Hepatocyte (in vitro differentiated cells): ENCODE measurements at places on chromosomes 7 and 10.
A peak's percentile ranks its signal among the peaks of the same experiment; 100 is the strongest.

DNA sequence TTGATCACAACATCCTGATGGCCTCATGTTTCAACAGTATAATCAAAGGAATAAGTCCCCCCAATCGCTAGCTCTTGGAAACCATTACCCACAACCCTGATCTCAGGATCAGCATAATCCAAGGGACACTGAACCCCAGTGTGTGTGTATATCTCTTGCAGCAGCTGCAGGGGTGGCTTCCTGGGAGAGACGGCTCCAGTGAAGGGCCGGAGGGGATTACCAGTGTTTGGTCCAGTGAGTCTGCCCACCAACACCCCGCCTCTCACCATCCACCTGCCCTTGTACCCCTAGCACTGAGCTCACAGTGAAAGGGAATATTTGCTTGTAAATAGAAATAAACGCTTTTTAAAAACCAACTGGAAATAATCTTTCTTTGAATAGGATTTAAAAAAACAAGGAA, 63.1 kb downstream of the FAM53B start:
- no peak for DNase-seq

DNA sequence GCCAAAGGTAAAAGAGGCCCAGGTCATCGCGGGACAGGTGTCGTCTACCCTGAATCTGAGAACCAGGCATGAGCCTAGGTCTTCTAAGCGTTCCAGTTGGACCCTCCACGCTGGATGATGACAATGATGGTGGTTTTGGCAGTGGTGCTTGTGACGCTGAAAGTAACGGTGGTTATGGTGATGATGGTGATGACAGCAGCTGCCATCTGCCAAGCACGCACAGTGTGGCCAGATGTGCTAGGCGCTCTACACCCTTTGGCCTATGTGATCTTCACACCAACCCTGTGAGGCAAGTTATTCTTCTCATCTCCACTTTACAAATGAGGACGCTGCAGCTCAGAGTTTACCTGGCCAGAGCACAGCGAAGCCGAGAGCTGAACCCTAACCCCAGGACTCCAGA, 93.9 kb downstream of the FAM53B start:
- no peak for DNase-seq

GRCh38 chr7:6252341-6252746, 20.1 kb downstream of the CYTH3 start:
- DNase-seq, result no peak

GRCh38 chr7:18013936-18014335, 13.7 kb downstream of the PRPS1L1 start:
- no peak for DNase-seq

DNA sequence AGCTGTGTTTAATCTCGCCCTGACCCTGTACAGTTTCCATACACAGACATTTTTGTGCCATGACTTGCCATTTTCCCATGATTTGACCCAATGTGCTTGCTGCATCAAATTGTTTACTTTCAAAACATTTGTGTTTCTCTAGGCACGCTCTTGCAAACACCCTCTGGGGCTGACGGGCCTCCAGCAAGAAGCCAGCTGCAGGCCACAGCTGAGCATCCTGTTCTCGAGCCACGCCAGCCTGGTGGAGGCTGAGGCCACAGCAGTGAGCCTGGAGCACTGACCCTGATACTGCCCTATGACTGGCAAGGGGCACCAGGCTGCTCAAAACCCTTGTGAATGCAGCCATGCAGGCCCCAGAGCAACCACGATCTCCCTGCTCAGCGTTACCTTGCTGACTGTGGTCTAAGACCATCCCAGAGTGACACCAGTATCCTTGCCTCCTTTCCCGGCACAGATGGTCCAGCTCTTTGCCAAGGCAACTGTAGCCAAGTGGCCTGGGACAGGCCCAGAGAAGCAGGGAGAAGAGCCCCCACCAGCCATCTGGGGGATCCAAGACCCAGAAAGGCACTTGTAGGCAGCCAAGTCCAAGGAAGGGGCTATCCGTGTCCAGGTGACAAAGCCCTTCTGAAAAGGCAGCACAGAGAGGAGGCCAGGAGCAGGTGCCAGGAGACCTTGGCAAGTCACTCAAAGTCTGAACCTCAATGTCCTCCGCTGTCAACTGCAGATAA, 78.5 kb downstream of the OAT start:
- DNase-seq, result peak; percentile 31

DNA sequence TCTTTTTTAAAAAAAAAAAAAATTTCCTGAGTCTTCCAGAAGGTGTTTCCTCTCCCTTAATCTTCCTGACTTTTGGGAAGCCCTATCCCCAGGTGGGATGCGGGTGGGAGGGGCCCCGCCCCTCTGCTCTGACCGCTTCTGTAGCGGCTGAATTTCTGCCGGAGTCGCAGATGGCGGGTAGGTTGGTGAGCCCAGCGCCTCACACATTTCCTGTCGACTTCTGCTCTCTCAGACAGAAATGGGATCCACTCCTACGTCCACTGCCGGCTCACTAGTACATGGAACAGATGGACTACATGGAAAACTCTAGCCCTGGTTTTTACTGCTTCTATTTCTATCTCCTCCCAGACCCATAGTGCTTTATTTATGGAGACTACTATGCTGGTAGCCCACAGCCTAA, 90.9 kb downstream of the NEUROD6 start:
- DNase-seq, result no peak

GRCh38 chr7:18419456-18419855, 76.1 kb upstream of the HDAC9 start:
- DNase-seq, result no peak

DNA sequence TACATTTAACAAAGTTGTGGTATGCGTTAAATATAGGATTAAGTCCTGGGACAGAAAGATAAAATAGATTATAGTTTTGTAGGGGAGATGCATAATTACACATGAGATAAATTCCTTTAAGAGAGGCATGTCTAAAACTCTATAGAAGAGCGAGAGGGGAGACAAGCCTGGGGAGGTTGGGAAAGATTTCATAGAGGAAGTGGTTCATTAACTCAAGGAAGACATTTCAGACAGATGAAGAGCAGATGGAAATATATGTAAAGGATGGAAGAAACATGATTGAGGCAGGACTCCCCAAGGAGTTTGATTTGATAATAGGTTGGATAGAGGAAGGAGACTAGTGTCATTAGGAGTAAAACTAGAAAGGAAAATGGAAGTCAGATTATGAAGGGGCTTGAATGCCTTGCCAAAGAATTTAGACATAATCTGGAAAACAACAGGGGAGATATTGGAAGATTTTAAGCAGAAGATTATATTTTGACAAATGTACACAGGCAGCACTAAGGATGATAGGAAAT, 96.1 kb downstream of the PHTF2 start:
- DNase-seq, result no peak

- no peak for DNase-seq
These were observed 95.3 kb upstream of the HDAC9 start for GRCh38 chr7:18400275-18400674.

DNA sequence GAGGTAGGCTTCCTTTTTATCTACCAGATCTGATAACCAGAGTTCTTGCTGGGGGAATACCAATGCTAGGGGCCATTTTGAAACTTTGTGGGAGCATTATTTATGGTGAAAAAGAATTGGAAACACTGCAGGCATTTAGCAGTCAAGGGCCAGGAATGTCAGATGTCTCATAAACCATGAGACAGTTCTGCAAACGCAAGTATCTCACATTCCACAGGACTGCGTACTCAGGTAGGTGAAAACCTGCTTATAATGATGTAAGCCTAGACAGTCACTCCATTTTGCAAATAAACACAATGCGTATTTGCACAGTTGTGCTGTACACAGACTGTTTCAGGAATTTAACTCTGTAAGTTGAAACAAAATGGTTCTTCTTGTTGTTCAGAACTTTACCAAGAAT, 33.9 kb downstream of the ECHDC3 start:
- DNase-seq, result peak; percentile 39

DNA sequence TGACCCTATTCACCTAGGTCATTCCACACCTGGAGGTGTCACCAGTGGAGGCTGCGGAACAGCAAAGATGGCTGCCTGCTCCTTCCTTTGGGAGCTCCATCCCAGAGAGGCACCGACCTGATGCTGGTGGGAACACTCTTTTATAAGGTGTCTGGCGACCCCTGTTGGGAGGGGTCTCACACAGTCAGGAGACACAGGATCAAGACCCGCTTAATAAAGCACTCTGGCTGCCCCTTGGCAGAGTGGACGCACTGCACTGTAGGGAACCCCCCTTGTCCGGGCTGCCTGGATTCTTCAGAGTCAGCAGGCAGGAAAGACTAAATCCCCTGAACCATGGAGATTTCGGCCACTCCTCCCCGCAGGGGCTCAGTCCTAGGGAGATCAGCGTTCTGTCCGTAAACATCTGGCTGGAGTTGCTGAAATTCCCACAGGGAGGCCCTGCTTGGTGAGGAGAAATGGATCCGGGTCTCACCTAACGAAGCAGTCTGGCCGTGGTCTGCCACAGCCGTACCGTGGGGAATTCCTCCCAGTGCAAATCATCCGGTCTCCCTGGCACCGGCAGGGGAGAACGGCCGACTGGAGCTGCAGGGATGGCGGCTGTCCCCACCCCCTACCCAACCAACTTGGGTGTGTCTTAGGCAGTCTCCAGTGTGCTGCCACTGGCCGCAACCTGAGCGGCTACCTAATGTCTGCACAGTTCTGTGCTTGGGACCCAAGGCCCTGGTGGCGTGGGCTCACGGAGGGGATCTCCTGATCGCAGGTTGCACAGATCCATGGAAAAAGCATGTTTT, 66.1 kb downstream of the LSMEM1 start:
- no peak for DNase-seq

GRCh38 chr7:73565675-73566340, 8.3 kb upstream of the BCL7B start:
- no peak for DNase-seq

- no peak for DNase-seq
These were observed 162.0 kb upstream of the PLXNA4 start for GRCh38 chr7:132738254-132738653.

- DNase-seq, result peak; percentile 48
These were observed 687.5 kb downstream of the SORCS3 start for GRCh38 chr10:105328503-105329133.

- DNase-seq, result no peak
These were observed 8.6 kb upstream of the RFC2 start for GRCh38 chr7:74262639-74263398.

DNA sequence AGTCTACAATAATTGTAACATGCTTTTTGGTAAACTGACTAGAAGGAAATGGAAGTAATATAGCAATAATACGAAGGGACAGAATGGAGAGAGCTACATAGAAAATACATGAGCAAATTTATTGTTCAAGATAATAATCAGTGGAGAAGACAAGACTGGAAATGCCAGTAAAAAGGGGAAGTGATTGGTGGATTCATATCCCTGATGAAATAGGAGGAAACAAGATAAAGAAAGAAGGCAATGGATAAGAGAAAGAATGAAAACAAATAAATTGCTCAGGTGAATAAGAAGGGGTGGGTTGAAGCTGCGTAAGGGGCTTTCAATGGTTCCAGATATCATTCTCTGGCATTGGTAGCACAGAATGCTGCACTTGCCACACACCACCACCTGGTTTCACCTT, 135.9 kb downstream of the LRRN3 start:
- no peak for DNase-seq

GRCh38 chr7:153641199-153641598, 411.0 kb upstream of the DPP6 start:
- no peak for DNase-seq

DNA sequence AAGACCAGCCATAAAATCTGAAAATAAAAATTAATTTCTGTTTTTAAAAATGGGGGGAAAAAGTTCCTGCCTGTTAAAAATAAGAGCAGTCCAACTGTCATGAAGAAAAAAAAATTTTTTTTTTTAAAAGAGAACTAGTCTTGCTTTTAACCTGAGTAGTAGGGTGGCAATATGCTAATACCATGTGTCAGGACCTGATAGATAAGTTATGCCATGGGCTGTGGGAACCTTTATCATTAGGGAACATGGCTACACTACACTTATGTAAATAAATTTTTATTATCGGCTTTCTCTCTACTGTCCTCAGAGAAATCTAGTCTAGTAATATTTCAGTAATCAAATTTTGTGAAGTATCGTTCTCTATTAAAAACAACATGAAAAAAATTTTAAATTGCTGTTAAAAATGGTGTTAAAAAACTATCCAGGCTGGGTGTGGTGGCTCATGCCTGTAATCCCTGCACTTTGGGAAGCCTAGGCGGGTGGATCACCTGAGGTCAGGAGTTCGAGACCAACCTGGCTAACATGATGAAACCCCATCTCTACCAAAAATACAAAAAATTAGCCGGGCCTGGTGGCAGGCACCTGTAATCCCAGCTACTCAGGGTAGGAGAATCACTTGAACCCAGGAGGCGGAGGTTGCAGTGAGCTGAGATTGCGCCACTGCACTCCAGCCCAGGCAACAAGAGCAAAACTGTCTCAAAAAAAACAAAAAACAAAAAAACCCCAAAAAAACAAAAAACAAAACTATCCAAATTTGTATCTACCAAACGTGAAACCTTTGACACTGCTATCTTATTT, 20.7 kb downstream of the NT5C3A start:
- DNase-seq, result no peak

GRCh38 chr7:118713039-118713438, 488.5 kb downstream of the ANKRD7 start:
- DNase-seq, result no peak

- DNase-seq, result peak; percentile 83
These were observed 1.6 kb downstream of the NCOA4 start for GRCh38 chr10:46028584-46029460.

DNA sequence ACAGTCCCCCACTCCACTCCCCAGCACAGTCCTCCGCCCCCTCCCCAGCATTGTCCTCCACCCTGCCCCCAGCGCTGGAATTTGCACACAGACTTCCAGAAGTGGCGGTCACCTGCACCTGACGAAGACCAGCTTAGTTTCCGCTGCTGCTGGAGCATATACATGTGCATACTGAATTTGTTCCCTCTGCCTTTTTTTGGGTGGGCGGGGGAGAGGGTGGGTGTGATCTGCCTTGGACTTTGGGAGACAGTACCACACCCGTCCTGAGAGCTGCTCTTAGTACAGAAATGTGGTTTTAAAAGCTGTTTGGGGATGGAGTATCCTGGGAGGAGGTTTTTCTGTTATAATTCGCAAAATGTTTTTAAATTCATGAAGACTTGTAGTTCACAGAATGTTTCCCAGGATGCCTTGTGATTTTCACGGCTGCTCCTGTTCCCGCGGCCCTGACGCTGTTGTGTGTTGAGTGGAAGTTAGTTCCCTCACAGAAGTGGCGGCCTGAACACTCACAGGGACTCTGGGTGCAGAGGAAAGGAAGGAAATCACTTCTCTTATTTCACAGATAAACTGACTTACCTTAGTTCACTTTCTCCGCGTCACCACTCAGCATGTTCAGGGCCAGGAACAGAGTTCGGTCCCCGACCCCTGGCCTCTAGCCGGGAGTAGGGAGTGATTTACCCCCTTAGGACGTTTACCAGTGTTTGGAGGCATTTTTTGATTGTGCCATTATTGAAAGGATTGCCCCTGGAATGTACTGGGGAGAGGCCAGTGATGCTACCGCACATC, 18.6 kb downstream of the PFKP start:
- no peak for DNase-seq

DNA sequence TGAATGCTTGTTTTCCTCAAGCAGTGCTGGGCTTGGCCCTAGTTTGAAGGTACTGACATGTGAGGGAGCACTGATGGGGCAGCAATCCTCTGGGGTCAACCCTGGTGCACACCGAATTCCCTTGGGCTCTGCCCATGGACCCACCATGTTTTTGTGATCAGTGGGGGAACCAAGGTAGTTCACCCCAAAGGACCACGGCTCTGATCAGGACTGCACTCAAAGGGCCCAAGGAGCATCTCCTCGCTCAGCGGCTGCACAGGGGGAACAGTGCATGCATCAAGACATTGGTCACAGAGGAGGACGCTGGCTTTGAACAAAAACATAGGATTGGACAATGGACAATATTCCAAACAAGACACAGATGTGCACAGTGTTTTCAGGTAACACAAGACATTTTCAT, 12.7 kb downstream of the CXCL12 start:
- no peak for DNase-seq

- no peak for DNase-seq
These were observed 24.2 kb downstream of the HGF start for GRCh38 chr7:81745637-81746036.
